Suppressor macrophage (primary cell): ENCODE measurements at places on chromosomes 1 and 21.

GRCh38 chr1:29960876-29961275, 724.6 kb downstream of the PTPRU start:
- DNase-seq, result no peak

GRCh38 chr1:10657088-10657847, 139.2 kb downstream of the CASZ1 start:
- DNase-seq, result no peak

GRCh38 chr1:192512426-192513162, 63.0 kb upstream of the RGS1 start:
- peak; percentile 86 for DNase-seq

DNA sequence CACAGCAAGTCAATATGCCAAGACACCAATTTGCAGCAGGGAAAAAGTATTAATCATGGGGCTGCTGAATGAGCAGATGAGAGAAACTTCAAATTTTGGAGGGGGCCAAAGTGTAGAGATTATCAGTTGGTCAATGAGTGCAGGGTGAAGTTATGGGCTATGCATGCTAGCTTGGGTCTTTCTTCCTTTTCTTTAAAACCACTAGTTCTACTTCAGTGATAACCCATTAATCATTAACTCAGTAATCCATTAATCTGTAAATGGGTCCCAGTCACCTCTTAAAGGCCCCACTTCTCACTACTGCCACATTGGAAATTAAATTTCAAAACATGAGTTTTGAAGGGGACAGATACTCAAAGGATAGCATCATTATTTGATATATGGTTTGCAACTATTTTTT, 688.6 kb upstream of the ADGRL4 start:
- DNase-seq, result no peak

GRCh38 chr1:50447961-50448360, 24.7 kb upstream of the DMRTA2 start:
- DNase-seq, result no peak

- DNase-seq, result no peak
Observed at GRCh38 chr1:913491-914130, 10.1 kb upstream of the SAMD11 start.

DNA sequence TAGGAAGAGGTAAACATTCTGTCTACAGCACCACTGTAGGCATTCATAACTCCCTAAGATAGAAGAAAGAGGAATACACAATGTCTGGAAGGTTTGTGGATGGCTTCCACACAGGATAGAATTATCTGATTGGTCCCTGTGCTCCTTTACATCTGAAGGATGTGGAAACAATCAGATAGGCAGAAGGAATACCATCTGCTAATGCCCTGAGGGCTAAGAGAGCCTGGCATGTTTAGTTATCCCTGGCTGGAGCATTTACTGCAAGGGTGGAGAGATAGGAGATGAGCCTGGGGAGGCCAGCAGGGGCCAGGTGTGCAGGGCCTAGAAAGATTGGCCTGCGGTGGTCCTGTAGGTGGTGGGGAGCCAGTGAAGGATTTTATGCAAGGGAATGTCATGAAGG, 8.6 kb upstream of the ACBD3 start:
- DNase-seq, result no peak

DNA sequence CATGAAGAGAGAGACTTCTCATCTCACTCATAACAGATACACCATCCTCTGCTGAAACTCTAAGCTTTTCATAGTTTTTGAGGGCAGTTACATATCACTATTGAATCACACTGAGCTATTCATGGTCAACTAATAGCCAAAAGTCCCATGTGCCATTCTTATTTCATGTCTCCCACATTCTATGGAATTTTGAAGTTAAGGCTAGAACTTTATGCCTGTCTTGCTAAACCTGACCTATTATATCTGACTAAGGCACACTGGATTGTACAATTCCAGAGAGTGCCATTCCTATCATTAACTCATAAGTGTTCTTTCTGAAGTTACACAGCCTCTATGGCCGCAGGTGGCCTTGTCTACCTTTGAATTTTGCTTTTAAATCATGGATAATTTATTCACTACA, 254.3 kb downstream of the PTPRC start:
- no peak for DNase-seq

GRCh38 chr1:169003864-169004516, 102.5 kb upstream of the ATP1B1 start:
- DNase-seq, result peak; percentile 24

DNA sequence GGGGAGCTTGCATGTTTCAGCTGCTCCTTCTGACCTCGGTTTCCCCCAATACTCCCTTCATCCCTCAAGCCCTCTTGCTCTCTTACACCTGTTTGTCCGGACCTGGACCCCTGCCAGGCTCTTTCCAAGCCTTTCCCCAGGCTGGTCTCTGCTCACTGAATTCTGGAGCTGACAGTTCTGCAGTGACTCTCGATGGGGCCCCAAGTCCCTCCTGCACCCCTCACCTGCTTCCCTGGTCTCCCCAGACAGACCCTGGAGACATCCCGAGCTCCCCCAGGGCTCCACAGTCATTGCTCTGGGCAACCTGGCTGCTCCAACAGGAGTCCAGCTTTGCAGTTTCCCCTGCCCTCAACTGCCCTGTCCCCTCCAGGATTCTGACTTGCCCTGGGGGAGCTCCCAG, 198.6 kb downstream of the GRIK3 start:
- no peak for DNase-seq

DNA sequence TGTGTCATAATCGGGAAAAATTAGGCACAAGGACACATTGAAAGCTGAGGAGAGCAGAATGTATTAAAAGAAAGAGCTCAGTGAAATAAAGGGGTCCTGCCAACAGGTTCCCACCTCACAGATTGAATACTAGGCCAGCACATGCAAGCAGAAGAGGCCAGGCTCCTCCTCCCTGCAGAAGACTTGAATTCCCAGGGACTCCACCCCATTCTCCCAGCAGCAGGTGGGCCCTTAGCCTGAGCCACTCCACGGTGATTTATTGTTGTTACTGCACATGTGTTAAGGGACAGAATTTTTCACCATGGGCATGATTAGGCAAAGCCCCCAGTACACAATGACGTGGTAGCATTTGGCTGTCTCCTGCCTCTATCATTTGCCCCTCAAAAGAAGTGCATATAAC, 1844.7 kb downstream of the NCAM2 start:
- no peak for DNase-seq

- DNase-seq, result peak; percentile 64
Observed at GRCh38 chr1:93095804-93096585, 16.9 kb downstream of the MTF2 start.

DNA sequence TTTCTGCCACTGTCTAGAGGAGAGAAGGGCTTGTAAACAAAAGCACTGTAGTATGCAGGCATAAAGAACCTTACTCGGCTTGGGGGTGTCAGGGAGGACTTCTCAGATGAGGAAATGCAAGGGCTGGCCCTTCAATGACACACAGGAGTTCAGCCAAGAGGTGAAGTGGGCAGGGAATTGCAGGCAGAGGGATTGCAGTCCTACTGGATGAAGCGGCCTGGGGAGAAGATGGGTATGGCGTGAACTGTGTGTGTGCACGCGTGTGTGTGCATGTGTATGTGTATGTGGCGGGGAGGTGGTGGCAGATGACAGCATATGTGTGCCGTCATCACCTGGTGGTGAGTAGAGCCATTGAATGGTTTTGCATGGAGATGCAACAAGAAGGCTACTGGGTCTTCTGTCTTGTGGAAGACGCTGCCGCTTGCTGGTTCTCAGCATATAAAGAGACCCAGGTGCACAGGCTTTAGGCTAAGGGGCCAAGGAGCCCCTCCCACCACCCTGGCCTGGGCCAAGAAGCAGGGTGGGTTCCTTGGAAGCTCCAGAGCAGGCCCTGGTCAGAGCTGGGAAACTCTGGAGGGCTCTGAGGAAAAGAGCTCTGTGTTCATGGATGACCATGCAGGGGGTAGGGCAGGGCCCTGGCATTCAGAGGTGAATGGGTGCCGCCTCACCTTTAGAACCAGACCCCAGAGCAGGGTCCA, 4.1 kb upstream of the EPS8L3 start:
- DNase-seq, result no peak

- no peak for DNase-seq
Observed at GRCh38 chr1:154626456-154627256, 18.7 kb upstream of the ADAR start.

DNA sequence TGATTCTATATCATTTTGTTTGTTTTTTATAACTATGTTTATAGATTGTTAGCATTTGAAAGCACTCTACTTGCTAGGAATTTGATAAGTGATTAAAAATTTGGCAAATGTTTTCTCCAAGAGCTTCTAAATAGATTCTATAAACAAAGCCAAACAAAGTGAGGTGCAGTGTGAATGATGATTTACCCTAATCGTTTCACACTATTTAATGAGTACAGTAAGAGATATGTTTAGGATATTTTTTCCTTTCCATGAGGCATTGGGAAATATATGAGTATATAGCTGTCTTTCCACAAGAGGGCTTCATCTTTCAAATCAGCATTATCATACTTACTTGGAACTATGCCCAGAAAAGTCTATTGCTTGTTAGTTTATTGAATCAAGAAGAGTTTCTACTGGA, 277.0 kb upstream of the BRINP3 start:
- peak; percentile 8 for DNase-seq

DNA sequence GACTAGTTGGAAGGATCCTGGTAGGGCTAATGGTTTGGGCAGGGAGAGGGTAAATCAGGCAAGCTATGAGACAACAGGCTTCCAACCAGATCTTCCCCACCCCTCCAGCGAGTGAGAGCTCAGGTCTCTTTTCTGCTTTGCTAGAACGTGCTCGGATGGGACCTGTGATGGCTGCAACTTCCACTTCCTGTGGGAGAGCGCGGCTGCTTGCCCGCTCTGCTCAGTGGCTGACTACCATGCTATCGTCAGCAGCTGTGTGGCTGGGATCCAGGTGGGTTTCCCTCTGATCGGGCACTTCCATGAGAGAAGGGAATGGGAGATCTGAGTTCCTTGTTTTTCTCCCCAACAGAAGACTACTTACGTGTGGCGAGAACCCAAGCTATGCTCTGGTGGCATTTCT, 14.0 kb upstream of the SARS1 start:
- peak; percentile 28 for DNase-seq

- DNase-seq, result no peak
Observed at GRCh38 chr1:168408884-168409283, 128.2 kb downstream of the TBX19 start.

- DNase-seq, result no peak
Observed at GRCh38 chr1:8578936-8579335, 238.5 kb downstream of the RERE start.

GRCh38 chr1:185663771-185664296, 70.4 kb upstream of the HMCN1 start:
- no peak for DNase-seq

DNA sequence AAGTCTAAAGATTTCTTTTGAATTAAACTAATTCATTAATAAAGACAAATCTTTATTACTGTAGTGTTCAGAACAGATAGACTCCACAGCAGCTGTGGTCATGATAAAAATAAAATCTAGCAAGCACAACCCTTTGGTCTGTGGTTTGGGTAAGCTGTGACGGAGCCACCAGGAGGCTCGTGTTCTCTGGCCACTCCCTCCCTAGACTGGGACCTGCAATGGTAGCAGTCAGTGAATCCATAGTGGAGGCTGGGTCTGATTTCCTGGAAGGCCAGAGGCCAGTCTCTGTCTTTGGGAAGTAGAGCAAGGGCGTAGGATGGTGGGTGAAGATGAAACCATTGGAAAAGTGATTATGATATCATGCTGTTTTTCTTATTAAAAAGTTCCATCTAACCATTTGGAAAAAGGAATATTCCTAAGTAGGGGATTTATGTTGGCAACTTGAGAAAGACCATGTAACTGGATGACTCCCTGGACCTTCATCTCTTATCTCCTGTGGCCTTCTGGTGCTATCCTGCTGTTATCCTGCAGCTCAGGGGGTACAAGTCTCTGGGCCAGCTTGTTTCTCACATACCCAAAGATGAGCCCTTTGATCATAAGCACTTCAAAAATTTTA, 39.0 kb downstream of the TENT5C start:
- DNase-seq, result no peak

- DNase-seq, result no peak
Observed at GRCh38 chr1:211739671-211740411, 64.4 kb upstream of the NEK2 start.

DNA sequence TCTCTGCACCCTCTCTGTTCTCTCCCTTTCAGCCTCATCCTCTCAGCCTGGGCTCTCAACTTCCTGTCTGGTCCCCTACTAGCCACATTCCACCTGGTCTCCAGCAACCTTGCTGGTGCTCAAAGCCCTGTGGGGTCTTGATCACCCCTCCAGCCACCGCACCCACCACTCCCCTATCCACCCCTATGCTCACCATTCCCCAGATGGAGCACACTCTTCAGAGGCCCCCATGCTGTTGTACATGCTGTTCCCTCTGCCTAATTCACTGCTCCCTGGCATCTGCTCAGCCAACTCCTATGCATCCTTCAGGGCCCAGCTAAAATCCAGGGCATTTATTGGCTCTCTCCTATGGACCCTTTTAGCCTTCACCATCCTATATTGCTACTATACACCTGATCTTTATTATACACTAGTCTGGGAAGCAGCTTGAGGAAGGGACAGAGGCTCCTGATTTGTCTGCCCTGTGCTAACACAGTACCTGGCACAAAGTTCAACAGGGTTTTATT, 81.0 kb downstream of the GLIS1 start:
- DNase-seq, result no peak

DNA sequence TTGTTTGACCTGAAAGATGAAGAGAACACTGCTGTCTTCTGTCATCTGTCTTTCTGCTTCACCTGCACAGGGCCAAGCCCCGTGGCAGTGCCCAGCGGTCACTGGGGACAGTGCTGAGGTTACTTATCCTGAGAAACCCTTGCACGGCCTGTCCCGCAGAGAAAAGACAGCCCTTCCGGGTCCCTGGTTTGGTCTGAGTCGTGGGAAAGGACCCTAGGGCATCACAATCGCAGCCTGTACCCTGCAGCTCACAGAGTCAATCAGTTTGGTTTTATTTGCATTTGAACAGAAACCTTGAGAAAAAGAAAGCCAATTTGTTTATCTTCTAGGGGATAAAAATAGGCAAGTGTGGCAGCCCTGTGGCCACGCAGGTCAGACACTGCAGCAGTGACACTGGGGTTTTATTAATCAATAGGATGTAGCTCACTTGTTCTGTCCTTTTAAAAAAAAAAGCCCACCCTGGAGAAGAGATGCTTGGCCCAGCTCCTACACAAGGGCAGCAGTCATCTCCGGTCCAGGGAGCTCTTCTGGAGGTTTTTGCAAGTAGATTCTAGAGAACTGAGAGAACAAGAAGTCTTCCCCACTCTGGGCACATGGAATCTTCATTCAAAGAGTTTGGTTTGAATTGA, 120.0 kb downstream of the PEX14 start:
- no peak for DNase-seq

DNA sequence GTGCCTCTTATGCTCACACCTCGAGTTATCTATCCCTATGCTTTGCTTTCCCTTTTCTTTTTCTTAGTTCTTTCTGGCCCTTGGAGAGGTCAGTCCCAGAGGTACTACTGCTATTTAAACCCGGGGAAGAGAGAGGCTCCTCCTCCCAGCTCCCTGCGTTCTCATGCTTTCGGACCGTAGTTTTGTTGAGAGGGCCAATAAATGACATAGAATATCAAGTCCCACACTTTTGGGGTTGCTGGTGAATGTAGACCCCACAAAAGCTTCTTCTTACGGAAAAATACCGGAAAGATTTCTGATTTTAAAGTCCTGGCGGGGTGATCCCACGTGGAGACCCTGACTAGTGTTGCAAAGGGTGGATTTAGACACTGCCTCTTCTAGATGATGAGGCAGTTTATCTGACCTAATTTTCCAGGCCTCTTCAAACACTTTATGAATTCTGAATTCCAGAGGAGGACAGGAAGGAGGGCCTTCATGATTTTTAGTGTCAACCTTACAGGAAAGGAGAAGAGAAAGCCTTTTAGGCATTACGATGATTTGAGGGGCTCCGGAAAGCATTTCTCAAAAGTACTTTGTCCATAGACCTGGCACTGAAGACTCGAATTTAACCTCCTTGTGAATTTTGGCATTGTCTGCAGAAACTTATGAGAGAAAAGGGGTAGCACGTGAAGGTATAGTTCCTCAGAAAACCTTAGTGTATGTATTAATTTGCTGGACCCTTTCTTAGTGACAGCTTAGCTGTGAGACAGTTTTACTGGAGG, 694 bp downstream of the TMEM167B start:
- peak; percentile 72 for DNase-seq
